ENCODE measurements at places on chromosomes 12 and 14. TPM values are rescaled to one million over a fixed set of nuclear protein-coding genes. Genes with fewer than 3 reads are reported as not detected.

The CD69 gene
- 1.9 TPM for total RNA-seq

The SIRT4 gene
- 0.96 TPM for total RNA-seq

The BMP4 gene
- 8.8 TPM for total RNA-seq

The TEX52 gene
- total RNA-seq: not detected

- H3K27me3 ChIP-seq: no peaks in the 10 kb centered on the region
- no peak overlapping the region for H3K27ac ChIP-seq
- H3K4me1 ChIP-seq: no peaks in the 10 kb centered on the region
- H3K36me3 ChIP-seq: no peaks in the 10 kb centered on the region
- no peak overlapping the region for H3K4me3 ChIP-seq
- no peak for DNase-seq
These were observed 646.9 kb downstream of the DIO2 start for GRCh38 chr14:79564371-79564770.

DNA sequence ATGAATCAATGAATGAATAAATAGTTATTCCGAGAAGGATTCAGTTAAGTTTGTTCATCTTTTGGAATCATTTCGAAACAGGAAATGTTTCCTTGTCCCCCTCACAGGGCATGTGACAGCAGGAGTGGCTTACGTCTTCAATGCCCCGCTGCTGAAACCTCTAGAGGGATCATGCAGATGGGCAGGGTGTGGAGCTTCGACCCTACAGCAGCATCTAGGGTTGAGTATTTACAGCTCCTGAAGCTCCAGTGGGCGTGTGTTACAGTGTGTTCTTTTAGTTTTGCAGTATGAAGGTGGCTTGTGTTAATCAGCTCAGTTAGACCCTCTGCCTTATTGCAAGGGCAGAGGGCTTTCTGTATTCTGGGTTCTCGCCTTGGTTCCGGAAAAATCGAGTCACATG, 2.6 kb downstream of the NAV3 start:
- no peak for DNase-seq
- H3K27ac ChIP-seq: no peak overlapping the region
- no peaks in the 10 kb centered on the region for H3K36me3 ChIP-seq
- H3K4me1 ChIP-seq: no peaks in the 10 kb centered on the region
- no peak overlapping the region for H3K4me3 ChIP-seq

DNA sequence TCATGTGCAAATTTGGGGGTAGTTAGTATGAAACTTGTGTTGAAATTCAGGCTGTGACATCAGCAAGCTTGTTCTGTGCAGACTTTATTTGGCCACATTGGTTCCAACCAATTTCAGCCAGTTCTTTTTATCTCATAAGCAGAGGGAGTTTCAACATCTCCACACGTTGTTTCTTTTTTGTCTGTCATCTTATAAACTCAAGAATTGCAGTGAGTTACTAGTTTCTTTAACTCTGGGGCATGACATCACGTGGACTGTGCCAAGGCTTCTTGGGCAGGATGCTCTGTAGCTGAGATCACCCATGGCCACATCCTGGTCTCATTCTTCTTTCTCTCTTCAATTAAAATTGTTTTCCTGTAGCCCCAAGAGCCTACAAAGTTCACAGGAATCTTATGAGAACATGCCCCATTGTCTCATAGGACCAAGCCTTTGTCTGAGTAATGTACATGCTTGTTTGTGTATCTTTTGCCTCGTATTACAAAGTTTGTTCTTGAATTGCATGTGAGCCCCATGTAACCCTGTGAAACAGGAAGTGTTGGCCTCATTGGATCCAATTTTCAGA, 982.0 kb upstream of the TMEM132C start:
- H3K4me1 ChIP-seq: no peaks in the 10 kb centered on the region
- H3K4me3 ChIP-seq: no peak overlapping the region
- H3K27me3 ChIP-seq: no peaks in the 10 kb centered on the region
- H3K36me3 ChIP-seq: no peaks in the 10 kb centered on the region

- no peak overlapping the region for H3K27ac ChIP-seq
- H3K4me3 ChIP-seq: no peak overlapping the region
- H3K27me3 ChIP-seq: no peaks in the 10 kb centered on the region
- no peaks in the 10 kb centered on the region for H3K36me3 ChIP-seq
- H3K4me1 ChIP-seq: no peaks in the 10 kb centered on the region
- no peak for DNase-seq
These were observed 505.1 kb downstream of the FOXG1 start for GRCh38 chr14:29271669-29272068.

DNA sequence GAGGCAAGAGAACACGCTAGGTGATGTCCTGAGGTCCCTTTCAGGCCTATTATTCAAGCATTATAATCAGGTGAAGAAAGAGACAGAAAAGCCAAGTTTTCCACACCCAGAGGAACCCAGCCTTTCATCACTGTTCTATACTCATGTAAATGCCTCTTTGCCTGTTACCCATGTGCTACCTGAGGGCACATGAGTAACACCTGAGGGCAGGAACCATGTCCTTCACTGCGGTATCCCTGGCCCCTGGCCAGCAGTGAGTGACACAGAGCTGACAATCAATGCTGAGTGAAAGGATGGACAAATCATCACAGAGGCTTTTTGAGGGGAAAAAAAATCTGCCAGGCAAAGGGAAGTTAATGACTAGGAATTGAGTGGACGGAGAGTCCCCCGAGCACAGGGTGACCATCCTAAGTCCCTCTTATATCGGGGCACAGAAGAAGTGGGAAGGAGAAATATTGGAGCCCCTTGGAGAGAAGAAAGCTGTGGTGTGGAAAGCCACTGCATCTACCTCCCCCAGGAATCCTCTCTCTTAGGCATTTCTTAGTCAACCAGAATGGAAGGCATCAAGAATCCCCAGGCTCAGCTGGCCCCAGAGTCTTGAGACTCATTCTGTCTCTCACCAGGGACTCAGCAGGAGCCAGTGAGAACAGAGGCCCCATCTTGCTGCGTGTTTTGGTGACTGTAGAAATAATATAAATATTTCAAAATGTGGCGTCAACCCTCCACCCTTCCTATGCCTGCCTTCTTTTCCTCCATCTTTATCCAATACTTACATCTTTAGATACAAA, 212.9 kb downstream of the DPF3 start:
- DNase-seq: no peak
- H3K4me1 ChIP-seq: no peaks in the 10 kb centered on the region
- H3K36me3 ChIP-seq: no peaks in the 10 kb centered on the region

DNA sequence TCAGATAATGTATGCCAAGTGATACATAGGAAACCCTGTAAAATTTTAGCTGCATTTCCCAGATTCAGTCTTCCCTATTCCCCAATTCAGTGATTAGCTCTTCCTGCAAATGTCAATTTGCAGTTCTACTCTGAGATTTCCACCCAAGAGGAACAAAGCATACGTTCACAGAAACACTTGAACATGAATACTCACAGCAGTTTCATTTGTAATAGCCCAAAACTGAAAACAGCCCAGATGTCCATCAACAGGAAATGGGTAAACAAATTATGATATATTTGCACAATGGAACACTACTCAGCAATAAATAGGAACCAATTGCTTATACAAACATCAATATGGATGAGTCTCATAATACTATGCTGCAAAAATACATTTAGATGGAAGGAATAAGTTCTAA, 194.2 kb downstream of the GXYLT1 start:
- H3K27me3 ChIP-seq: no peaks in the 10 kb centered on the region
- no peak for DNase-seq
- H3K27ac ChIP-seq: no peak overlapping the region

GRCh38 chr12:77728018-77728417, 102.7 kb upstream of the NAV3 start:
- no peak overlapping the region for H3K4me3 ChIP-seq
- no peak for DNase-seq
- no peaks in the 10 kb centered on the region for H3K36me3 ChIP-seq
- no peaks in the 10 kb centered on the region for H3K4me1 ChIP-seq

- no peak overlapping the region for H3K4me3 ChIP-seq
- no peaks in the 10 kb centered on the region for H3K4me1 ChIP-seq
- no peaks in the 10 kb centered on the region for H3K27me3 ChIP-seq
- H3K27ac ChIP-seq: no peak overlapping the region
These were observed 73.2 kb downstream of the RIMBP2 start for GRCh38 chr12:130642856-130643255.

- no peak overlapping the region for H3K4me3 ChIP-seq
- H3K4me1 ChIP-seq: no peaks in the 10 kb centered on the region
- H3K27ac ChIP-seq: no peak overlapping the region
- H3K27me3 ChIP-seq: no peaks in the 10 kb centered on the region
These were observed 112.8 kb downstream of the CHST11 start for GRCh38 chr12:104569346-104570173.

Measured in prostate gland (tissue), 2 donors.